ENCODE measurements at places on chromosomes 13 and 19.

- DNase-seq, result no peak
Measured at GRCh38 chr13:94544922-94545321, 51.0 kb downstream of the TGDS start.

GRCh38 chr19:48815870-48816501 is 5.2 kb upstream of the BCAT2 start:
- DNase-seq, result no peak

- DNase-seq, result peak; percentile 61
Measured at GRCh38 chr19:41753159-41753558, 2.2 kb upstream of the CEACAM6 start.

DNA sequence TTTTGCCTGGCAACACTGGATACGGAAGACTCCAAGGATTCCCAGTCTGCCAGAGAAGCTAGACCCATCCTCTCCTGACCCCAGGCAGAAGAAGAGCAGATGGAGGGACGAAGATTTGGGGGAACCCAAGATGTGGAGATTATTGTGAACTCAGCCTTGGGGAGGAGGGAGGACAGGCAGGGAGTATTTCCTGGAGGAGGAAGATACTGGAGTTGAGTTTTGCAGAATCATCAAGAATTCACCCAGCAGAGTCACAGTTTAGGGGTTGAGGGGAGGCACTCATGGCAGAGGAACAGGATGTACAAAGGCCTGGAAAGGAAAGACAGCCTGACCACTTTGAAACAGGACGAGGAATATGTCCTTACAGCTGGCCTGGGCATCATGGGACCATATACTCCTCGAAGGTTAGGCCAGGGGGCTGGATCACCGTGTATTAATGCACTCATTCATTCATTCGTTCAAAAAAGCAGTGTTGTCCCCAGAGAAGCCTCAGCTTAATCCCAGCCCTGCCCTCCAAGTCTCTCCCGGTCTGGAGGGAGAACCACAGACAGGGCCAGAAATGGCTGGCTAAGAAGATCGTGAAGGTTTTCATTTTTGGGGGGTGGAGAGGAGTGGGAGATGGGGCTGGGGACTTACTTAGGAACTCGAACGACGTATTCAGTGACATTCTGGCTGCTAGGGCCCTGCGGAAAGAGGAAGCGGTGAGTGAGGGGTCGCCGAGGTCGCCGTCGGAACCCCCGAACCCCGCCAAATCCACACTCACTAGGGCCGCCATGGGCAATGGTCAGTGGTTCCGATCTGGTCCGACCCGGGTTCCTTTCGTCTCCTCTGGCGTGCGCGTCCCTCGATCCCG is 517 bp downstream of the GTF2F1 start:
- DNase-seq, result no peak

DNA sequence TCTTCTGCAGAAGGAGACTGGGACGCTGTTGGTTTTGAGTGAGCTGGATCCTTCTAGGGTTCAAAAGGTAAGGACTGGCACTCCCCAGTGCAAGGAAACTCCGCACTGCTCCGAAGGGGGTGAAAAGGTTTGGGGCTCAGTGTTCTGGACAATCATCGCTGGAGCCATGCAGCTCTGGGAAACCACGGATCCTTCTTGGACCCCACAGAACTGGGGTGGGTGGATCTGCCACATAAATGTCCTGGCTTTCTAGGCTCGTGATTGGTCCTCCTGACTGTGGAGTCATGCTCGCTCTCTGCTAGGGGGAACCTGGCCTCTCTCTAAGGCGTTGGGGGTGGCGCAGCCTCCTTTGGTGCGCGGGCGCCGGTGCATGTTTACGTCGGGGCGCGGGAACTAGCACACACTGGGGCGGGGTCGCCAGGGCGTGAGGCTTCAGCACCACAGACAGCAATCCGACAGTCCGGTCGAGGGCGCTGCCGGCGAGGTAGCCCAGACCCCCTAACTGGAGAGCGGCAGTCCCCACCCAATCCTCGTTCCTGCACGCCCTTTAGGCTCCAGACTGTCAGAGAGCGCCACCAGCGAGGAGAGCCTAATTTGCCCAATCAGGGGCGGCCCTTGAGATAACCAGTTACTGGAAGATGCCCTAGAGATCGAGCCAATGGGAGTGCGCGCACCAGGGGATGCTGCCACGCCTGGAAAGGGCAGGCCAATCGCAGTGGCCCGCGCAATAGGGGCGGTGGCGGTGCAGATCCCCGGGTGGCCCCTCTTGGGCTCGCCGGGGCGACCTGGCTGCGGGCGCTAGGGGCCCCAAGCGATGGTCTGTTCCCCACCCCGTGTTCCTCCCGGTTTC is 913 bp upstream of the ELAVL3 start:
- peak; percentile 33 for DNase-seq

- no peak for DNase-seq
Measured at GRCh38 chr19:42531313-42531712, 3.0 kb upstream of the CEACAM1 start.
